ENCODE measurements at places on chromosomes 1 and 21. TPM values are rescaled to one million over a fixed set of nuclear protein-coding genes. Genes with fewer than 3 reads are reported as not detected.

DNA sequence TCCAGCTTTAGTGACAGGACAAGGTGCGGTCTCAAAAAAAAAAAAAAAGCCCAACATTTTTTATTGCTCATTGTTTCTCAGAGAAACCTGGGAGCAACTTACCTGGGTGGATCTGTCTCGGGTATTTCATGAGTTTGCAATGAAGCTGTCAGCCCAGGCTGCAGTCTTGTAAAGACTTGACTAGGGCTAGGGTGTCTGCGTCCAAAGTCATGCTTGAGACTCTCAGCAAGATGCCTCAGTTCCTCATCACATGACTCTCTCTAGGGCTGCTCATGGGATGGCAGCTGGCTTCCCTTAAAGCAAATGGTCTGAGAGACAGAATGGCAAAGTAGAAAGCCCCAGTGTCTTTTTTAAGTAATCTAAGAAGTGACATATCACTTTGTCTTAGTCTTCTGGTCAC, 8.1 kb downstream of the GABPA start:
- DNase-seq = peak; percentile 56

GRCh38 chr21:16912075-16912474, 600.8 kb upstream of the CXADR start:
- peak; percentile 59 for DNase-seq

- no peak for DNase-seq
These were observed 43.1 kb upstream of the COX20 start for GRCh38 chr1:244792188-244792850.

GRCh38 chr1:90924982-90925381, 96.9 kb downstream of the ZNF644 start:
- DNase-seq = no peak

GRCh38 chr21:42356046-42356445, 5.3 kb upstream of the TFF2 start:
- no peak for DNase-seq

The TMED5 gene
- 56.8 TPM for total RNA-seq

Measured in bronchial epithelial cell (primary cell).